DMS53 (cell line): ENCODE measurements at places on chromosomes 13 and 19.

GRCh38 chr19:928471-929202 lies 2.8 kb downstream of the ARID3A start:
- no peak for DNase-seq

DNA sequence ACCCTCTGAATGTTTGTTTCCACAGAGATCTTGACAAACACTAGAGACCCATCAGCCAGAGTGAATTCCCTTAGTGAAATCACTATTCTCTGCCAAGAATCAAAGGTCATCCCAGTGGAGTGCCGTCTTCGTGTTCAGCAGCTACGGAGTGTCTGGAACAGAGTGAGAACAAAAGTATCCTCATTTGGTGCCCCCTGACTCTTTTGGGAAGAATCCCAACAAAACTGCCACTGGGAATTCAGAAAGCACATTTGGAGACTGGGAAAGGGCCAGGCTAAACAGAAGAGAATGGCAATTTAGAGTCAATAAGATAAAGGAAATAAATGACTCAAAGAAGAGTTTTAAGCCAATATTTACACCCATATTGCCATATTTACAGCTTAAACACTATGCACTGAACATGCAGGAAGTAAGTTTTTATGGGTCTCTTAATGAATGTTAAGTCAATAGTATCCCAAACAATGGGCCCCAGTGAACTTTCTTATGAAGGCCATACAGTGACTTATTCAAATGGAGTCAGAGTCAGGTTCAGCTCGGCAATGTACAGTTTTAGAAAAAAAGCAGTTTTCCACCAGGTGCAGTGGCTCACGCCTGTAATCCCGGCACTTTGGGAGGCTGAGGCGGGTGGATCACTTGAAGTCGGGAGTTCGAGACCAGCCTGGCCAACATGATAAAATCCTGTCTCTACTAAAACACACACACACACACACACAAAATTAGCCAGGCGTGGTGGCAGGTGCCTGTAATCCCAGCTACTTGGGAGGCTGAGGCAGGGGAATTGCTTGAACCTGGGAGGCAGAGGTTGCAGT lies 392.6 kb downstream of the KLF5 start:
- peak; percentile 71 for DNase-seq

GRCh38 chr13:108595436-108596274 lies 33.8 kb upstream of the MYO16 start:
- no peak for DNase-seq

DNA sequence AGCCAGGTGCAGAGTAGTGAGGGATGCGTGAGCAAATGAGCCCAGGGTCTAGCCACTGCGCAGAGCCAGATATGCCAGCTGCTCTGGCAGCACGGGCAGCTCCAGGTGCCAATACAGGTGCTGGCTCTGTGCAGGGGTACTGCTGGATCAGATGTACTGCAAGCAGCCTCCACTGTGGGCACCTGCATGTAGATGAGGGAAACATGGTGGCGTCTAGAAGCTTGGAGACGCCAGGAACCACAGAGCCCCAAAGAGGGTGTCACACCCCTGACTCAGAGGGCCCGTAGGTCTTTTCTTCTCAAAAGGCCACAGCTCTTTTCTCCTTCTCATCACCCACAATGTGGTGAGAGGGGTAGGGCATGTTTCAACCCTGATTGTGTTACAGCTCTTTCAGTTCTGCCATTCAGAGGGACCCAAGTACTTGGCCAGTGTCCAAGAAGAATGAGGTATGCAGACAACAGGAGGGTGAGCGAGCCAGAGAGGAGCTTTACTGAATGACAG lies 244.4 kb upstream of the SLITRK1 start:
- peak; percentile 86 for DNase-seq

DNA sequence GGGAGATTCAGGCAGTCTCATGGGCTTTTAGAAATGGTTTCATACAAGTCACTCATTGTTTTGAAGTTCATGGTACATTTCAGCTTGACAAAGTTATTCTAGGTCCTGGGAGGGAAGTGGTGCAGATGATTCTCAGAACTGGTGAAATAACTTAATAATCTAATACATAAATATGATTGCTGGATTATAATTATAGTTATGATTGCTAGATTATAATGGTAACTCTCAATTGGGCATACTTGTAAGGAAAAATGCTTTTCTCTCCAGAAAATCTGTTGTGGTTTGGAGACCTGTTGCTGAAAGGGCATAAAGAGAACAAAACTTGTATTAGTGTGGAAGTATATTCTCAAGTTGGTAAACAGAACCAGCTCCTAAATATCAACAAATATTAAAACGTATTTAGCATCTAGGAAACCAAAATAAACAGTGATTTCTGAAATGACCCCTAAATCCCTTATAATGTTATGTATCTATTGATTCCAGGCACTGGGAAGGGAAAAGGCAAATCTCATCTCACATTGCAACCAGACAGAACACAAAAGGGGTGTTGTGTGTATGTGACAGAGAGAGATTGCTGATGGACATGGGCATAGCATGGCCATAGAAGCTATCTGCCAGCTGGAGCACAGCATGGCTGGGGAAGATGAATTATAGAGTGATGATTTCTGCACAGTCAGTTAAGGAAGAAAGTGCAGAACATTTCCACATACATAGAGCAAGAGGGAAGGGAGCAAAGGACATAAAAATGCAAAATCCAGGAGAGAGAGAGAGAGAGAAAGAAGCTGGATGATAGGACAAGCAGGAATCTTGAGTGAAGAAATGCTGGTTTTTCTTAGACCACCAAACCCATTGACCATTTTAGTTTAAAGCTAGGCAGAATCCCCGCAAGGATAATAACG lies 87.1 kb upstream of the FRY start:
- peak; percentile 29 for DNase-seq

DNA sequence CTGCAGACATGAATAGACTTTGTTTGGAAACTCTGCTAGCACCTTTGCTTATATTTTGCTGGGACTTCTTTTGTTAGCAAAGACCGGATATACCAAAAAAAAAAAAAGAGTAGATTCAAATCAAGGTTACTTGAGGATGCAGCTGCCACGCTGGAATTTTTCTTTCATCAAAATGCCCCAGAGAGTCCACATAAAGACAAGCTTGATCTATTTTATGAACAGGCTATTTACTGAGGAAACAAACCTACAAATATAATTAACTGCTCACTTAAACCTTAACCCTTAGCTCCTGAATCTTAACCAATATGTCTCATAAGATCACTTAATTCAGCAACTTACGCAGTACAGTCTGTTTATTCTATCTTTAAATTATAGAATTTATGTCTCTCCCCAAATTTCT lies 27.1 kb upstream of the DOCK9 start:
- no peak for DNase-seq

DNA sequence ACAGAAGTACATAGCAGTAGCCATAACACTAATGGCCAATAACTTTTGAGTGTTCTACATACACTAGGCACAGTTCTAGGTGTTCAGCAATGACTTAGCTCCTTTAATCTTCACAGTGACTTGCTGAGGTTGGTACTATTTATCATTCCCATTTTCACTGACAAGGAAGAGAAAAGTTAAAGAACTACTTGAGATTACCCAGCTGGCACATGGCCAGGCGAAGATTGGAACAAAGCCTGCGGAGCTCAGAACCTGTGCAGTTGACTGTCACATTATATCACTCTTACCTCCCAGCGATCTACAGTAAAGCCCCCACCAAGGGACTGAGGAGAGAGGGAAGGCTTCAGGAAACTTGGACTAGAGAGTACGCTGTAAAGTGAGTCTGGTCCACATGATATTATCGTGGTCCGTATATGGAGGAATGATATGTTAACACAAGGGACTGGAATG lies 42.4 kb upstream of the WDFY2 start:
- DNase-seq = no peak

GRCh38 chr13:101875091-101875490 lies 422.6 kb downstream of the ITGBL1 start:
- peak; percentile 20 for DNase-seq

GRCh38 chr13:32736648-32737047 lies 150.4 kb downstream of the PDS5B start:
- DNase-seq = no peak

GRCh38 chr13:81326913-81327312 lies 986.0 kb upstream of the SPRY2 start:
- DNase-seq = peak; percentile 36

GRCh38 chr13:86714495-86714894 lies 915.3 kb upstream of the SLITRK6 start:
- DNase-seq = no peak

DNA sequence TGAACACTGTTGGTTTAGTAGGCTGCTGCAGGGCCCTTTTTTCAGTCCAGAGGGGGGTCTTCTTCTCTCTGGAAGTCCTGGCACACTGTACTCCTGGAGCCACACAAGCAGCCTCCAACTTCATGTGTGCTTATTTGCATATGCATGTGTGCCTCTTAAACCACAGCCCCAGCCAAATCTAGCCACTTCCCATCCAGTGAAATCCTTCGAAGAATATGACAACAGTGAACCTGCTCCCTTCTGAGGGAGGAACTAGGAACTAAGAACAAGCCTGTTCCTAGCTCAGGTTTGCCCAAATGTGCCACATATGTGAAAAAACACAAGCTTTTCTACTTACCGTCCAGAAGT lies 348.5 kb downstream of the FOXO1 start:
- no peak for DNase-seq

- no peak for DNase-seq
These were observed 145.1 kb downstream of the PCCA start for GRCh38 chr13:100234006-100234405.

- no peak for DNase-seq
These were observed 75.2 kb upstream of the C13orf46 start for GRCh38 chr13:114049026-114049425.

- no peak for DNase-seq
These were observed 14.0 kb downstream of the GRAMD1A start for GRCh38 chr19:35013820-35014754.

DNA sequence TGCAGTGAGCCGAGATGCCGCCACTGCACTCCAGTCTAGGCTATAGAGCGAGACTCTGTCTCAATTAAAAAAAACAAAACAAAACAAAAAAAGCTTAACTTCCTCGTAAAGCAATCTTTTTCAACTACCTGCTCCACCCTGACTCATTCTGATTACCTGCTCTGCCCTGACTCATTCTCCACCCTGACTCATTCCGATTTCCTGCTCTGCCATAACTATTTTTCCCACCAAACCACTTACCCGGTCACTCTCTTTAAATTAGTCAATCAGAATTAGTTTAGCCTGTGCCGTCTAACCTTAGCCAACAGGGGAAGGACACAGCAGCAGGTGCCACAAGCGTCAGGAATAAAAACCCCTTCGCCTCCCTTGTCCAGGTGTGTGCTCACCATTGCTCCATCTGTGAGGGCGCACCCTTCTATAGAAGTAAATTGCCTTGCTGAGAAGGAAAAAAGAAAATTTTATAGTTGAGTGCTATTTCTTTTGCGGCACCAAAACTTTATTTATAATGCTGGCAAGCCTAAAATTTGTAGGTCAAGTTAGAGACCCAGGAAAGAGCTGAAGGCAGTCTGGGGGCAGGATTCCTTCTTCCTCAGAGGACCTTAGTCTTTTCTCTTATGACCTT lies 1.7 kb upstream of the IFT88 start:
- peak; percentile 45 for DNase-seq

DNA sequence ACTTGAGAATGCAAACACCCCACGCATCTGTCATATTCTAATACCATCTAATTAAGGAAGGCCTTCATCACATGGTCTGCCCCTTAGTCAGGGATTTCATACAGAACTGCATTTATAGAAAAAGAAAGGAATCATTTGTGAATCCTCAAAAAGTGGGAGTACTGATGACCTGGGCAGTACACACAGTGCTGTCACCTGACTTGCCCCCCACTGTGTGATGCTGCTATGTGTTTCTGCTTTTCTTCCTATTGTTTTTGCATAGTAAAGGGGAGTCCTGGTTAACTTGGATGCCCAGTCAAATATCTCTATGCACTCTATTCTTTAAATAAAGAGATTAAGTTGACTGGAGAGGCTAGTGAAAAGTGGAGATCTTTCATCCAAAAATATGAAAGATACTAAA lies 1921.2 kb upstream of the PRR20A start:
- no peak for DNase-seq

DNA sequence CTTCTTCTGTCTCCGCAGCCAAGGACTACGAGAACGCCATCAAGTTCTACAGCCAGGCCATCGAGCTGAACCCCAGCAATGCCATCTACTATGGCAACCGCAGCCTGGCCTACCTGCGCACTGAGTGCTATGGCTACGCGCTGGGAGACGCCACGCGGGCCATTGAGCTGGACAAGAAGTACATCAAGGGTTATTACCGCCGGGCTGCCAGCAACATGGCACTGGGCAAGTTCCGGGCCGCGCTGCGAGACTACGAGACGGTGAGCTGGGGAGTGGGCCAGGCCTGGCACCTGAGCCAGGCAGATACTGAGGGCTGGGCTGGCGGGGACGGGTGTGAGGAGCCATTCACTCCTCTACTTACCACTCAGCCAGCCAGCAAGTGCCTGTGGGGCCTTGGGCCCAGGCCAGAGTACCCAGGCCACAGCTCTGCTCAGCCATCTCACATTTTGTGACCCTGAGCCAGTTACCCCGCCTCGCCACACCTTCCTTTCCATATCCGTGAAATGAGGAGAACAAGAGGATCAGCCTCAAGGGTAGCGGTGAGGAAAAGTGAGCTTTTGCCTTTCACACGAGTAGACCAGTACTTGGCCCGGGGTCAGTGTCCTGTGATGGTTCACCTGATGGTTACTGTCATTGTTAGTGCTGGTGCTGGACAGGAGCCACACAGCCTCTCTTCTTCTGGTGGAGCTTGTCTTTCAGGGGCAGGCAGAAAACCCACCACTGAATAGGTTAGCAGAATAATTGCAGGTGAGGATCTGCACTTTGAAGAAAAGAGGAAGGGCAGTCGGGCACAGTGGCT lies 7.0 kb downstream of the PPP5C start:
- DNase-seq = no peak

- DNase-seq = no peak
These were observed 1519.9 kb upstream of the MIR17HG start for GRCh38 chr13:89827552-89827951.

GRCh38 chr13:23146811-23147625 lies 33.8 kb upstream of the SGCG start:
- DNase-seq = no peak

- no peak for DNase-seq
These were observed 104.9 kb upstream of the ABCC4 start for GRCh38 chr13:95406176-95406575.

GRCh38 chr13:57595775-57596174 lies 35.8 kb upstream of the PCDH17 start:
- DNase-seq = no peak

DNA sequence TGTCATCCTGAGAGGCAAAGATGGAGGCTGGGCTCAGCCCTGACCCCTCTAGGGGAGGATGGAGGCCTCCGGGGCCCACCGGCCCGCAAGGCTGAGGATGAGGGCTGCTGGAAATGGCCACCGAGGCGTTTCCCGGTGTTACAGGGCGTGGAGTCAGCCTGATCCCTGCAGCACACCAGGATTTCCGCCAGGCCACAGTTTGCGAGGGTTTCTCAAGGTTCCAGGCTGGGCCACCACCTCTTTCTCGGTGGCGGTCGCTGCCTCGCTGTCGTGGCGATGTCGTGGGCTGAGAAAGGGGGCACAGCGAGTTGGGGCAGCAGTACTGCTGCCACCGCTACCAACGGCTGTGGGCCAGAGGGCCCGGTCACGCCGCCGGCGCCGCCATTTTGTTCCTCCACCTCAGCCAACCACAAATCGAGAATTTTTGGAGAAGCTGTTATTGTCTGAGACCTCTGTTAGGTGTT lies at the start of gene CSNK1A1L:
TSS of gene CSNK1A1L (minus strand) at position 414 of the 464 bp plus-strand sequence. CDS start at position 6, 408 bp downstream.
- no peak for DNase-seq
